ENCODE measurements at places on chromosomes 1 and 21. TPM values are rescaled to one million over a fixed set of nuclear protein-coding genes. Genes with fewer than 3 reads are reported as not detected.

Gene NMNAT2
- total RNA-seq = 10.4 TPM

Gene ZNF670
- 2.3 TPM for total RNA-seq

Gene GPR3
- total RNA-seq = 0.56 TPM

Gene HTR6
- not detected for total RNA-seq

Gene SNRNP40
- total RNA-seq = 160 TPM

Gene CELA3B
- not detected for total RNA-seq

Gene TNFRSF9
- 0.28 TPM for total RNA-seq

Gene CYYR1
- under 0.01 TPM for total RNA-seq

Gene DMBX1
- total RNA-seq = not detected

Gene FMO3
- 12.1 TPM for total RNA-seq

Gene CFHR4
- total RNA-seq = not detected

Gene KCNJ10
- total RNA-seq = not detected

Gene TMPRSS15
- not detected for total RNA-seq

Gene METTL18
- 7.6 TPM for total RNA-seq

Gene IPP
- 15.3 TPM for total RNA-seq
